Activated naive CD4-positive, alpha-beta T cell treated with anti-CD3 and anti-CD28 coated beads, Interleukin-2, amount 50 U/mL, for 72 hours (primary cell): ENCODE measurements at places on chromosomes 2 and 18. TPM values are rescaled to one million over a fixed set of nuclear protein-coding genes. Genes with fewer than 3 reads are reported as not detected.

GRCh38 chr18:9772847-9773677, 65.0 kb downstream of the RAB31 start:
- DNase-seq, result no peak

DNA sequence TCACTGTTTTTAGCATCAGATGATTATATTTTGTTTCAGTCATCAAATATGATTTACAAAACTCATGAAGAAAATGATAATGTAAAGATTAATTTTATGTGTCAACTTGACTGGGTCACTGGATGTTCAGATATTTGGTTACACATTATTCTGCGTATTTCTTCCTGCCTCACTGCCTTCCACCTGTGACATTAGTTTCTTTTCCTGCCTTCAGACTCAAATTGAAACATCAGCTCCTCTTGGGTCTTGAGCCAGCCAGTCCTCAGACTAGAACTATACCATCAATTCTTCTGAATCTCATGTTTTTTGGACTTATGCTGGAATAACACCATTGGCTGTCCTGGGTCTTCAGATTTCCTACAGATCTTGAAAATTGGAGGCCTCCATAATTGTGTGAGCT, 96.7 kb downstream of the ZNF385B start:
- no peak for DNase-seq

- DNase-seq, result no peak
These were observed 3.4 kb downstream of the THADA start for GRCh38 chr2:43592443-43592842.

DNA sequence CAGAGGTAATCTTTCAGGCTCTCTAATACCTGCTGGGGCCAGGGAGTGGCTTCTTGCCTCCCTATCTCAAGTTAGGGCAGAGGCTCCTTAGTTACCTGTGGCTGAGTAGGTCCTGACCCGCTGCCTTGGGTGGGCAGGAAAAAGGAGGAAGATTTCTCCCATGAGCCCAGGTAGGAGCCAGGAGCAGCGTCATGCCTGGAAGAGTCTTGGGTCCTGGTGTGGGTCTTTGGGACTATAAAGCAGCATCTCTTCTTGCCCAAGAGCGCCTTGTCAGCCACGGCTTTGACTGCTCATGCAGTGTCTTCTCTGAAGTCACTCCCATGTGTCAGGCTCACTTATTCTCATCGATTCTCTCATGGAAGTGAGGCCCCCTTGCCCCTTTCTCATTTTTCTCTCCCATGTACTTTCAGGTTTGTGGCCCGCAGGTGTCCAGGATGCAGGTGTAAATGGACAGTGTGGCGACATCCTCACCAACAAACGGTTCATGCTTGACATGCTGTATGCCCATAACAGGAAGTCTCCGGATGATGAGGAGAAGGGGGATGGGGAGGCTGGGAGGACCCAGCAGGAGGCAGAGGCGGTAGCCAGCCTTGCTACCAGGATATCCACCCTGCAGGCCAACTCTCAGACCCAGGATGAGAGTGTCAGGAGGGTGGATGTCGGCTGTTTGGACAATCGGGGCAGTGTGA, 111.2 kb downstream of the TPGS2 start:
- no peak for DNase-seq

CPS1 gene
- 3.7 TPM for total RNA-seq

CD8B2 gene
- total RNA-seq, result not detected

DNA sequence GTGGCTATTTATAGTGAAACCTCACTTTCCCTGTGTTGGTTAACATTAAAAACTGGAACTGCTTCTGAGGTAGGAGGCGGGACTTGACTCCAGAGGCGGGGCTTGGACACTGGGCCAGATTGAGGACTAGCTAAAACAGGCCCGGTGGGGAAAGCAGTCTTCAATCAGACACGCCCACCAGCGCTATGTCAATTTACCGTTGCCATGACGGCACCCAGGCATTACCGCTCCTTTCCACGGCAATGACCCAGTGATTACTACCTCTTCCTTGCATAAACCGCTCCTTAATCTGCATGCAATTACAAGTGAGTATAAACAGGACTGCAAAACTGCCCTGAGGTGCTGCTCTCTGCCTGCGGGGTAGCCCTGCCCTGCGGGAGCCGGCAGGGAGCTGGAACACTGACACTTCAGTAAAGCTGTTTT, 35.3 kb downstream of the LRRFIP1 start:
- no peak for DNase-seq
